ENCODE measurements at places on chromosomes 13 and 19. TPM values are rescaled to one million over a fixed set of nuclear protein-coding genes. Genes with fewer than 3 reads are reported as not detected.
A peak's percentile ranks its signal among the peaks of the same experiment; 100 is the strongest.

GNG7 gene
- 0.84 TPM for total RNA-seq

APC2 gene
- 0.14 TPM for total RNA-seq

ZNF563 gene
- 4.8 TPM for total RNA-seq

FARP1 gene
- 0.61 TPM for total RNA-seq

- DNase-seq: no peak
Measured at GRCh38 chr13:34751492-34751891, 190.6 kb upstream of the NBEA start.

DNA sequence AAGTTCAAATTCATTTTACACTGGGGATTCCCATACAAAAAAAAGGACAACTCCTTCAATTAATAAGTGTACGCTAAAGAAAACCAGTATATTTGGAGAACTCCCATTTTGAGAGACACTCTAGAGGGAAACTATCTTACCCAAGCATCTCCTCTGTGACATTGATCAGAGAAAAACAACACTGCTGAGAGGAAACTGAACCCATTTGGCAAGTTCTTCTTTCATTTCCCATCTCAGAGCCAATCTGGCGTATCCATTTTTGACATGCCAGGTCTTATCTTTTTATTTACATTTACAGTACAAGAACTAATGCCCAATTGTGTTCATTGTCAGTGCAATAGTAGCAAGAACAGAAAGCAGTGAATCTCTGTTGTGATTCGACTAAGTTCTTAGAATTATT is 30.1 kb downstream of the LIG4 start:
- DNase-seq: no peak

DNA sequence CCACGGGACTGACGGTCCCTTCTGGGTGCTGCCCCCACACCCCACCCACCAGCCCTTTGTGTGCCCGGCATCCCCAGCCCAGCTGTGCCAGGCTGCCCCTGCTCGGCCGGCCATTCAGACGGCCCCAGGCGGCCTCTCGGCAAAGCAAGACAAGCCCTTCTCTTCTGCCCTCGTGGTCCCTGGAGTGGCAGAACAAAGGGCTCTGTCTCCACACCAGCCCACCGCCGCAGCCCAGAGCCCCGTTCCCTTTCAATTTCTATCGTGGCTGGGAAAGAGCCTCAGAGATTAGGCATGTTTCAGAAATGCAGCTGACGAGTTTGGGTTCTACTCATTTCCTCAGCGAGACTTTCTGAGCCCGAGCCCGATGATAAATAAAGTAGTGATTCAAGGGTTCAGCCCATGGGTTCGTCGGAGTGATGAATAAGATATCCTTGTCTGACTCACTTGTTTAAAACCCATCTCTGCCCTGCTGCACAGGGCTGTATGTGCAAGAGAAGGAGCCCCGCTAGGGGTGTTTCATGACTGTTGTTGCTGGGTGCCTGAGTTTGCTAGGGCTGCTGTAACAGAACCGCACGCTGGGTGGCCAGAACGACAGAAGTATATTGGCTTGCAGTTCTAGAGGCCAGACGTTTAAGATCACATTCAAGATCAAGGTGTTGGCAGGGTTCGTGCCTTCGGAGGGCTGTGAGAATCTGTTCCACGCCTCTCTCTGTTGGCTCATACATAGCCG is 4.3 kb downstream of the MYO9B start:
- DNase-seq: peak; percentile 82

DNA sequence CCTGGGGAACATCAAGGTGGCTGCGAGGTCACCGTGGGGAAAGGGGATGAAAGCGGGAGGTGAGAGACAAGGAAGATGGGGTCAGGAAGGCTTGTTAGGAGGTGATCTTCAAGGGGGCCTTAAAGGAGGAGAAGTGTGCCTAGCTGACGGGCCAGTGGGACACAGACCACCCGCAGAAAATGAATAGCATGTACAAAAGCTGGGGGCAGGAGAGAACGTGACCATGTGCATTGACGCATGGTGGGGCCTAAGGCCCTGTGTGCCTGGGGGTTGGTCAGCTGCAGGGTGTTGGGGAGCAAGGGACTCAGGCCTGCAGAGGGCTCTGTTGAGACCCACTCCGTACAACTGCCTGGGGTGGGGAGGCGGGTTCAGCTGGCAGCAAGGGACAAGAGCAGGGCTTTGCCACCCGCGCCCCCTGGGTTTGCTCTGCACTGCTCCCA is 5.9 kb downstream of the RAB8A start:
- DNase-seq: no peak

DNA sequence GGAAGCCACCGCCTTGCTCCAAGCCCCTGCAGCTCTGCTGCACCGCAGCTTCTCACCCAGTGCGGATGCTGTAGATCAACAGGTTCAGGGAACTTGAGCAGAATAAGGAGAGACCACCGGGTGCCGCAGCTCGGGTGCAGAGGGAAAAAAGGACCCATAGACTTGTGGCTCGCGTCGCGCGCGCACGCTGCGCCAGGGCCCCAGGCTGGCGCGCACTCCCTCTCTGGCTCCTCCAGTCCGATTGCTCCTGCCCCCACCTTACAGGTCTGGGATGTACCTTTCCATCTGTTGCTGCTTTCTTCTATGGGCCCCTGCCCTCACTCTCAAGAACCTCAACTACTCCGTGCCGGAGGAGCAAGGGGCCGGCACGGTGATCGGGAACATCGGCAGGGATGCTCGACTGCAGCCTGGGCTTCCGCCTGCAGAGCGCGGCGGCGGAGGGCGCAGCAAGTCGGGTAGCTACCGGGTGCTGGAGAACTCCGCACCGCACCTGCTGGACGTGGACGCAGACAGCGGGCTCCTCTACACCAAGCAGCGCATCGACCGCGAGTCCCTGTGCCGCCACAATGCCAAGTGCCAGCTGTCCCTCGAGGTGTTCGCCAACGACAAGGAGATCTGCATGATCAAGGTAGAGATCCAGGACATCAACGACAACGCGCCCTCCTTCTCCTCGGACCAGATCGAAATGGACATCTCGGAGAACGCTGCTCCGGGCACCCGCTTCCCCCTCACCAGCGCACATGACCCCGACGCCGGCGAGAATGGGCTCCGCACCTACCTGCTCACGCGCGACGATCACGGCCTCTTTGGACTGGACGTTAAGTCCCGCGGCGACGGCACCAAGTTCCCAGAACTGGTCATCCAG is 964 bp downstream of the PCDH17 start:
- DNase-seq: no peak

DNA sequence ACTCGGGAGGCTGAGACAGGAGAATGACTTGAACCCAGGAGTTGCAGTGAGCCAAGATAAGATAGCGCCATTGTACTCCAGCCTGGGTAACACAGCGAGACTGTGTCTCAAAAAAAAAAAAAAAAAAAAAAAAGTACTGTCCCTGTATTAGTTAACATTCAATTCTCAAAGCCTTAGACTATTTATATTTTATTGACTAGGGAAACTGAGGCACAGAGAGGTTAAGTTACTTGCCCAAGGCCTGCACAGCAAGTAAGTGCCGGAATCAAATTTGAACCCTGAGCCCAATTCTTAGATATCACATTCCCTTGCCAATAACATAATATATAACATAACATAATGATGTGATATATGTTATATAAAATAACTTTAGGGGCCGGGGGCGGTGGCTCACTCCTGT is 921 bp upstream of the KLC3 start:
- DNase-seq: no peak

DNA sequence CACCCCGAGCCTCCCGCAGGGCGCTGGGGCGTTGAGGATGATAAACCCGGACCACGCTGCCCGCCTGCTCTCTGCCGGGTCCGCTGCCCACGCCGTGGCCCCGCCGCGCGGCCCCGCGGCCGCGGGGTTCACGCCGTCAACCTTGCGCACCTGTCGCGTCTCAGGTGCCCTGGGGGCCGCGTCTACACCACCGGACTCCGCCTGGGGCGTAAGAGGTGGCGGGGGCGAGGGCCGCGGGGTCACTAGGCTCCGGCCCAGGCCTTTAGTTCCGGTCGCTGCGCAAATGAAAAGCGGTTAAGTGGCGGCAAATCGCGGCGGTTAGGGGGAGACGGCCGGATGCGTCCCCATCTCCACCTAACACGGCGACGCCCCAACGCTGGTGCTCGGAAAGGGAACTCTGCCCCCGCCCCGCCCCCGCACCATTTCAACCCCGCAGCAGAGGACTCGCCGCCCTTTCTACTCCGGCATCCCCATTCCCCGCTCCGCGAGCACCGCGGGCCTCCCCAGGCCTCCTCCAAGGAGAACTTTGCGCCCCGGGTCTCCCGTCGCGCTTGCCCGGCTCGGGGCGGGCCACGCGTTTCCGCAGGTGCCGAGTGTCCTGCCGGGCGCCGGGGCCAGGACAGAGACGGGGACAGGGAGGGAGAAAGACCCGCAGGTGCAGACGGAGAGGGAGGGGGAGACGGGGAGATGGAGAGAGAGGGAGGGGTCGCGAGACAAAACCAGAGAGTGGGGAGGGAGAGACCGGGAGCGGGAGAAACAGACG is 4.3 kb downstream of the ONECUT3 start:
- no peak for DNase-seq

- DNase-seq: no peak
Measured at GRCh38 chr19:49692147-49692506, 1.2 kb downstream of the CPT1C start.

DNA sequence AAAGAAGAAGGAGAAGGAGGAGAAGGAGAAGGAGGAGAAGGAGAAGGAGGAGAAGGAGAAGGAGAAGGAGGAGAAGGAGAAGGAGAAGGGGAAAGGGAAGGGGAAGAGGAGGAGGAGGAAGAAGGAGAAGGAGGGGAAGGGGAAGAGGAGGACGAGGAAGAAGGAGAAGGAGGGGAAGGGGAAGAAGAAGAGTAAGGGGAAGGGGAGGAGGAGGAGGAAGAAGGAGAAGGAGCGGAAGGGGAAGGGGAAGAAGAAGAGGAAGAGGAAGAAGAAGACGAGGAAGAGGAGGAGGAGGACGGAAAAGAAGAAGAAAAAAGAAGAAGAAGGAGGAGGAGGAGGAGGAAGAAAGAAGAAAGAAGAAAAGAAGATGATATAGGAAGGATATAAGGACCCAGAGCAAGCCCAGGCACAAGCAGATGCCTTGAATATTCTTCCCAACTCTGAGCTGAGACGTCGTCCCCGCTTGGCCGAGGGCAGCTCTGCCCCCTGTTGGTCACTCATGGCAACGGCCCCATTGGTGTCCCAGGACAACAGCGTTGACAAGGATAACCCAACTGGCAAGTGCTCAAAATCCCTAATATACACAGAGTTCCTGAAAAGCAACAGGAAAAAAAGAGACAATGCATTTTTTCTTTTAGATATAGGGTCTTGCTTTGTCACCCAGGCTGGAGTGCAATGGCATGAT is 30.6 kb upstream of the IGSF23 start:
- peak; percentile 54 for DNase-seq

GRCh38 chr19:29528350-29528945 is 2.7 kb downstream of the VSTM2B start:
- DNase-seq: peak; percentile 84

DNA sequence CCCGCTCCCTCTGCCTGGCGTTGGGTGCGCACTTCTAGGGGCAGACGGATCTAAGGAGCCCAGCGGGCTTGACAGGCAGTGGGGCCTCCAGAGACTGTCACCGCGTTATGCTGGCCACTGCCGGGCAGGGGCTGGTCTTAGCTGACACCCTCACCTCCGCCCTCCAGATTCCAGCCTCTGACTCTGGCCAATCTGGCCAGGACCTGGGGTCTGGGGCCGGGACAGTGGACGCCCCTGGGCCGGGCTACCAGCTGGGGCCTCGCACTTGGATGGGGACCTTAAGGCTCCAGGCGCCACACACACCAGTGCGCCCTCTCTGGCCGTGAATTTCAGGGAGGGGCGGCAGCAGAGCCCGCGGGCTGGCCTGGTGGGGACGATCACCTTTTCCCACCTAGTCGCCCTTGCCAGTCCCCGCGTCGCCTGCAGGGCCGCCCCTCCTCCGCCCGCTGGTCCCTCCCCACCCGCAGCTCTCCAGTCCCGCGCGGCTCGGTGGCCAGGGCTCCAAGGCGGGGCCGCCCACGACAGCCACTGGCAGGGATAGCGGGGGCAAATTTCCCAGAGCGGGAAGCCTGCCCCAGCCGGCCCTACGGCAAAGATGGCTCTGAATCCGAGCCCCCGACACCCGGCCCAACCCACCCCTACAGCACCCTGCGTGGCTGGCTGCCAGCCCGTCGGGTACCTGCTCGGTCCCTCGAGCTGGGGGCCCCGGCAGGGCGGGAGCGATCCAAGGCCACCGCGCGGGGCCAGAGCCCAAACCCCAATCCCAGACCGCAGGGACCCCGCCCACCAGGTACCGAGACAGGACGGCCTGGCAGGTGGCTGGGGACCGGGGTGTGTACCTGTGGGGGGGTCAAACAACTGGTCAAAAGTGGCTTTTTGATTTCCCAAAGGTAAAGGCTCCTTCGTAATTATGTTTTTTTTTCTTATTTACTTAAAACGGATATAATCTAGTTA is 6.1 kb upstream of the ZNF98 start:
- DNase-seq: no peak

DNA sequence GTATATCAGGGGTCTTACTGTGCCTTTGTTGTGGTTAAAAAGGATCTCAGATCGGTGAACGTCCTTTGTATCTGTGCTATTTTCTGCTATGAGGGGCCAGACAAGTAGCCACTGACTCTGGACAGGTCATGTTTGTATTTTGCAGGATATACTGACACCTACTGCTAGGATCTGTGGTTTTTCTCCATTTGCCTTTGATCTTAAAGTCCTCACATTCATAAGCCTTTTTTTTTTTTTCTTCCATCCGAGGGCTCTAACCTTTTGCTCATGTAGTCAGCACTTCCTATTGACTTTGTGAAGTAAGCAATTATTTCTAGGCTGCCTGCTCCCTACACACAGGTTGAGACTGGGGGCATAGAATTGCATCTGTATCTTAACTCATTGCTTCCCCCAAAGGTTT is 106.2 kb downstream of the SLITRK5 start:
- no peak for DNase-seq

DNA sequence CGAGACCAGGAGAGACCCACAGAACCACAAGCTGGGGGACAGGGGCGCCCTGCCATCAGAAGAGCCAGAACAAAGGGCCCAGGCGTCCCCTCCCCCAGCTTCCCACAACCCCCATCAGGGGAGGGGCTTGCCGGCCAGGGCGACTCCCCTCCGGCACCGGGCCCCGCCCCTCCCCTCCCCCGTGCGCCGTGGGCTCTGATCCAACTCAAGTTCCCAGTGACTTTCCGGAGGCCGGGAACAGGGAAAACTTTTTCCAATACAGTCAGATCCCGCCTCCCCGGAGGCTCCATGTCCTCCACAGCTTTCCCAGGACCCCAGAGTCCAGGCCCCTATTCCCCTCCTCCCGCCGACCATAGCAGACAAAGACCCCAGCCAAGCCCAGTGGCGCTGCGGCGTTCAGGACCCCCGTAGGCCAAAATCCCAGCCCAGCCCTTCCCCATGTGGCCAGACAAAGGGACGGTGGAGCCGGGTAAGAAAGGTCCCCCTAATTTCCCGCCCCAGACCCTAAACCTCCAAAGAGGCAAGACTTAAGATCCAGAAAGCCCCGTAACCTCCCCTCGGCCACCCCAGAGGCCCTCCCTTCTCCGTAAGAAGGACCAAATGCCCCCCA is 673 bp downstream of the TEAD2 start:
- no peak for DNase-seq

Measured in activated naive CD4-positive, alpha-beta T cell treated with anti-CD3 and anti-CD28 coated beads, Interleukin-2, amount 50 U/mL, for 72 hours (primary cell).